Umbilical cord (tissue), 2 donors: ENCODE measurements at places on chromosomes 6 and 20. TPM values are rescaled to one million over a fixed set of nuclear protein-coding genes. Genes with fewer than 3 reads are reported as not detected.

DNA sequence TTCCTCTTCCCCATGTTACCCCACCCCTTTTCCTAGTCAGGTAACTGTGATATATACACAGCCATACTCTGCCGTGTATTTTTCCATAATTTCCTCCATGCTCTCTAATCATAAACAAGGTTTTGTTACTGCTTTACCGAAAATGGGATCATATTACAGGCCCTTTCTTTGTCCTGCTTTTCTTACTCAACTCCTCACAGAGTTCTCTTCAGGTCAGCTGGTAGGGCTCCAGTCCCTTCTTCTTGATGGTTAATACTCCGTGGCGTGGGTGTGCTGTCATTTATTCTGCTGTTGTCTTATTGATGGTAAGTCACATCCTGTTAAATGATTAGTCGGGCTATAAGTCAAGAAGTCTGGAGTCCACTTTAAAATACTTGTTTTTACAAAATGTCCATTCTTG is 24.9 kb upstream of the PI16 start:
- DNase-seq: no peak

- no peak for DNase-seq
These were observed 1012.7 kb downstream of the EYS start for GRCh38 chr6:64694356-64694755.

DNA sequence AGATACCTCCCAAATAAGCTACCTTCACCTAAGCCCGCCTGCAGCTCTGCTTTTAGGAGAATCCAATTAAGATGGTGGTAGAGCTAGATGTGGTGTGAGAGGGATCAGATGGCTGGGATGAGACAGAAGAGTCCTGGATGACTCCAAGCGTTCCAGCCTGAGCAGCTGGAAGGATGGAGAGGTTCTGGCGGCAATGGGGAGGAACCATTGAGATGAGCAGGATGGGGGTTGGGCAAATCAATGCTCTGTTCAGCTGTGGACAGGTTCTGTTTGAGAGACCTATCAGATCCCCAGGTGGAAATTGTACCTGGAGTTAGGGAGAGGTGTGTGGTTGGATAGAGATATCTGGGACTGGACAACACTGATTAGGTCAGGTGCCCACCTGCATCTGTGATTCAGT is 23.0 kb downstream of the PHACTR3 start:
- no peak for DNase-seq

TXLNB gene
- 3.9 TPM for total RNA-seq

DNA sequence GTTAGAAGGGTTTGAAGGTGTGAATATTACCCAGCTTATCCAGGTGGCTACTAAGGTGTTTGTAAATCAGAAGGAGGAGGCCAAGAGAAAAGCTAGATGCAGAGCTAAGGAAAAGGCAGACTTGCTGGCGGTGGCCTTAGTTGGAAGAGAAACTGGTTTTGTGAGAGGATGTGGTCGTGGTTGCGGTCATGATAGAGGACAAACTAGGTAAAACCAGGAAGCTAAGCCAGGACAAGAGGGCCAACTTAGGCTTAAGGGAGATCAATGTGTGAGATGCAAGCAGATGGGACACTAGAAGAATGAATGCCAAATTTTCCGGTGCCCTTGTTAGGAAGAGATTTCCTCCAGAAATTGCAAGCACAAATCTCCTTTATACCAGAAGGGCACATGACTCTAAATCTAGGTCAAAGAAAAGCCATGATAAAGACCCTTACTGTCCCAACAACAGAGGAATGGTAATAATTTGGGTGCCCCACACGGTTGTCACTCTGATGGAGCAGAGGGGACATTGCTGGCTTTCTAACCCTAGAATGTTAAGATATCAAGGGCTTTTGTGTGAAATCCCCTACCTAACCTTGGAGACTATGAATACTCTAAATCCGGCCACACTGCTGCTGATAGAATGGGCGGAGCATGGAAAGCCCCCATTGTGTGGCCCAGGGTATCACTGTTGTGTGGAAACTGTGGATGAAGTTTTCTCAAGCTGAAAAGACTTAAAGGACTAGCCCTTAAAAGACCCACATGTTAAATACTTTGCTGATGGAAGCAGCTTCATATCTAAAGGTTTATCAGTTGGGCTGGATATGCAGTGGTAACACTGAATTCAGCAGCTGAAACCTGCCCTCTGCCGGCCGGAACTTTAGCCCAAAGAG is 7.8 kb downstream of the IL22RA2 start:
- DNase-seq: no peak

GRCh38 chr20:32385541-32385940 is 27.4 kb downstream of the ASXL1 start:
- no peak for DNase-seq

DUSP15 gene
- total RNA-seq: 6.0 TPM

GRCh38 chr20:62219101-62219991 is 732 bp downstream of the HRH3 start:
- DNase-seq: no peak

DNA sequence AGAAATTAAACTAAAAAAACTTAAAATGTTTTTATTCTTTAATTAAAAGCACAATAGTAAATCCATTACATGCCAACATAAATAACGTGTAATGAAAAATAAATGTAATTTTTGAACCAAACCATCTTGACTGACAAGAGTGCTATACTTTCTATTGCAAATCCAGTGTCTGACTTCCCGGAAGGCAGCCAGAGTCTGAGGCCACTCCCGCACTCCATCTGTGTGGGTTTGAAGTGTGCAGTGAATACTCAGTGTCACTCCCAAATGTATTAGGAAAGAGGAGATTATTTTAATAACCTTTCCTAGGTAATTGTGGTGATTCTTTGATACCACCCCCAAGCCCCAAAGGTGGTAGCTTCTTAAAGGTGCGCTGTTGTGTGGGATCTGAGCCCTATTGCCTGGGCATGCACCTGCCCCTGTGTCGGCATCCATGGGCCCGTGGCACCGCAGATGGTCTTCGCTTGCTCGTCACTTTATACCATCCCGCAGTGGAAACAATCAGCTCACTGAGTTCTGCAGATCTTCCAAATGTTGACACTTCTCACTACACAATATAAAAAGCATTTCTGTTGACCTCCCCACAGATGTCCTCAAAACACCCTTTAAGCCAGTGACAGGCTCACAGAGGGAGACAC is 391.2 kb downstream of the THBS2 start:
- DNase-seq: no peak

- DNase-seq: no peak
These were observed 116.7 kb upstream of the FRMD1 start for GRCh38 chr6:168195712-168196111.

ADGB gene
- 0.48 TPM for total RNA-seq

DNA sequence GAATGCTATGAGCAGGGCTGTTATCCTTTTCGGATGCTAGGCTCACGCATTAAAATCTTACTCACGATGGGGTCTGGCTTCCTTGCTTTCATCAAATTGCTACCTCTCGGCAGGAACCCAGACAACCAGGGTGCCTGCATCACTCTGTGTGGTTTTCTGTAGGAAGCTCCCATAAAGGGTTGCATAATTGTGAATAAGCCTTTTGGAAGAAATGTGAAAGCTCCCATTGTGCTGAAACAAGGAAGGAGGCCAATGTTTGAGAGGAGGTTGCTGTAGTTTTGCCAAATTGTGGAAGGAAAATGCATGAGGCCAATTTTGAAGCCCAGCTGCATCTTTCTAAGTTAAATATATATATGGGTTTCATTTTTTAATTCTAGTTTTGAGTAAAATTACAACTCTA is 615.5 kb downstream of the C6orf118 start:
- DNase-seq: no peak

DNA sequence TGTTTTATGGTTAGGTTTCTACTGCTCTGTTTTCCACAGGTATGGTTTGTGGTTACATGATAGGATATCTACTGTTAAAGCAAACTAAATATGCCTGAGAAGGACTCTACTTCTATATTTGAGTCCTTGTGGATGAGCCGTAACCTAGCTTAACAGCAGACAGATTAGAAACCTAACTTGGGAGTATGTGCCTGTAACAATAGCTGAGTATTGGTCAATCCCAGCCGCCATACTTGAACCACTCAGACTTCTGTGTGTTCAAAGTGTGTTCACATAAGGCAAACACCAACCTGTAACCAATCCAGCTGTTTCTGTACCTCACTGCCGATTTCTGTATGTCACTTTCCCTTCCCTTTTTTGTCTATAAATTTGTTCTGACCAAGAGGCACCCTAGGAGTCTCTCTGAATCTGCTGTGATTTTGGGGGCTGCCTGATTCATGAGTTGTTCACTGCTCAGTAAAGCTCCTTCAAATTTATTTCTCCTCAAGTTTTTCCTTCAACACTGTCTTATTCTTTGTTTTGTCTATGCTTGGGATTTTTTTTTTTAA is 37.1 kb downstream of the PHF3 start:
- no peak for DNase-seq

HLA-DQB2 gene
- total RNA-seq: 0.96 TPM

MAP3K5 gene
- total RNA-seq: 10.6 TPM

- no peak for DNase-seq
These were observed 30.4 kb downstream of the TXNDC5 start for GRCh38 chr6:7879980-7880717.

DNA sequence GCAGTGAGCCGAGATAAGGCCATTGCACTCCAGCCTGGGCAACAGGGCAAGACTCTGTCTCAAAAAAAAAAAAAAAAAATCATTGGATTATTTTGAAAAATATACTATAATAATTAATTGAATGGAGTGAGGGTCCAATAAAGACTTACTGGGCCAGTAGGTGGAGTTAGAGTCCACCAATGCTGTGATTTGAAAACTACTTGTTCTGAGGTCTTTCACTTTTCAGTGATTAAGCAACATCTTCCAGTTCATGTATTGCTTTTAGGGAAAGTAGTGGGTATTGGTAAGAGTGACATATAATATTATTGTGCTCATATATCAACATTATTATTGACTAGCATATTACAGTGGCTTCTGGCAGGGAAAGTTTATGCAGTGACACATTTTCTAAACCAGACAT is 530.3 kb downstream of the KHDRBS2 start:
- DNase-seq: no peak

- peak; percentile 94 for DNase-seq
These were observed 85.6 kb downstream of the MRPL14 start for GRCh38 chr6:44041461-44042260.

- DNase-seq: peak; percentile 89
These were observed 35.0 kb downstream of the FAM50B start for GRCh38 chr6:3884007-3884745.

- no peak for DNase-seq
These were observed 63.5 kb downstream of the GCNT2 start for GRCh38 chr6:10584607-10585006.

DNA sequence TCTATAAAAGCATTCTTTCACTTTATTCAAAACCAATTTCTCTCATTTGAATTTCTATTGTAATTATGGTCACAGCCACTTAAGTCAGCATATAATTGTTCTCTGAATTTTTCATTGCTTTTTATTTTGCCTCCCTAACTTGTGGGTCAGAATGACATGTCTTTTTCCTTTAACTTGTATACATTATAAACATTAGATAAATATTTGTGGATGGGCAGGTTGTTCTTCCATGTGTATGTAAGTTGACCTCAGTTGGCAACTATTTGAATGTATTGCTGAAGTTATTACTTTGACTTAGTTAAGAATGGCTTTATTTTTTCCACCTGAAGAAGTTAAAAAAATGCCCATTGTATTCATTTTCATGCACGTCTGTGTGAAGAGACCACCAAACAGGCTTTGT is 83.0 kb upstream of the MAP3K7 start:
- no peak for DNase-seq

GRCh38 chr6:33750244-33750991 is 3.7 kb upstream of the IP6K3 start:
- no peak for DNase-seq

GRCh38 chr20:1457992-1458391 is 8.7 kb downstream of the NSFL1C start:
- no peak for DNase-seq

SIRPG gene
- total RNA-seq: 3.4 TPM

DNA sequence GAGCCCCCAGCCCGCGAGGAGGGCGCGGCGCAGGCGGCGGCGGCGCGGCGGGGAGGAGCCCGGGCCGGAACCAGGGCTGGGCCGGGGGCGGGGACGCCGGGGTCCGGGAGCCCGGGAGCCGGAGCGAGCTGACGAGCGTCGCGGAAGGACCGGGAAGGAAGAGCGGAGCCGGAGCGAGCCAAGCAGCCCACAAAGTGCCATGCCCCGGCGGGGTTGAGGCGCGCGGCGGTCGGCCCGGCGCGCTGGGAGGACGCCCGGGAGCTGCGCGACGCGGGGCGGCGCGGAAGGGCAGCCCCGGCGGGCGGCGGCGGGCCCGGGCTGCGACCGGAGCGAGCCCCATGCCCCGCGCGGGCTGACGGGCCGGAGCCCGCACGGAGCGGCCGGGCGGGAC is 289 bp downstream of the FOXP4 start:
- no peak for DNase-seq

- DNase-seq: peak; percentile 61
These were observed 297.4 kb downstream of the QKI start for GRCh38 chr6:163711615-163712565.
